ENCODE measurements at places on chromosomes 7 and 10.
A peak's percentile ranks its signal among the peaks of the same experiment; 100 is the strongest.

GRCh38 chr10:59857921-59858320 is 48.4 kb downstream of the CCDC6 start:
- DNase-seq, result no peak

- DNase-seq, result peak; percentile 22
Observed at GRCh38 chr10:130137090-130137448, 878 bp downstream of the GLRX3 start.

- DNase-seq, result no peak
Observed at GRCh38 chr7:93378131-93378760, 146.1 kb downstream of the VPS50 start.

- no peak for DNase-seq
Observed at GRCh38 chr7:898855-899681, 22.7 kb downstream of the GET4 start.

GRCh38 chr10:73906524-73907447 is 4.1 kb upstream of the PLAU start:
- peak; percentile 99 for DNase-seq

GRCh38 chr7:115088893-115089292 is 167.0 kb downstream of the MDFIC start:
- DNase-seq, result no peak

Data from HCEC 1CT (cell line).